Activated CD4-positive, alpha-beta T cell treated with anti-CD3 and anti-CD28 coated beads for 48 hours (primary cell): ENCODE measurements at places on chromosomes 5 and 9.

GRCh38 chr9:95139126-95139525, 178.4 kb downstream of the FANCC start:
- DNase-seq = no peak

DNA sequence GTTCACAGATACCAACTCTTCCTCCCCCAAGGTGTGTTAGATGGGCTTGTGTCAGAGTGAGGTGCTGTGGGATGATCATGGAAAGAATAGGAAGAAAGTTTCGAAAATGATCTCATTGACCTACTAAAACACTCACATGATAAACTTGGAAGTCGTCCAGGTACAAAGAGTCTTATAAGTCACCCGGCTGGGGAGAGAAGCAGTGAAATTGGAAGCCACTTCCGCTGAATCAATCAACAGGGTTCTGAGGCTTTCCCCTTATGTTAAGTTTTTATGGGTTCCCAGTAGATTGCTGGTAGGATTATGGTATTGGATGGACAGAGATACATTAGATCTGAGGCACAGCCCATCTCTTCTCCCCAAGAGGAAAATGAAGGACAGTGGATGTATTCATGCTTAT, 218.8 kb upstream of the MSX2 start:
- DNase-seq = no peak

GRCh38 chr9:68905129-68905528, 108.8 kb downstream of the PRKACG start:
- no peak for DNase-seq

DNA sequence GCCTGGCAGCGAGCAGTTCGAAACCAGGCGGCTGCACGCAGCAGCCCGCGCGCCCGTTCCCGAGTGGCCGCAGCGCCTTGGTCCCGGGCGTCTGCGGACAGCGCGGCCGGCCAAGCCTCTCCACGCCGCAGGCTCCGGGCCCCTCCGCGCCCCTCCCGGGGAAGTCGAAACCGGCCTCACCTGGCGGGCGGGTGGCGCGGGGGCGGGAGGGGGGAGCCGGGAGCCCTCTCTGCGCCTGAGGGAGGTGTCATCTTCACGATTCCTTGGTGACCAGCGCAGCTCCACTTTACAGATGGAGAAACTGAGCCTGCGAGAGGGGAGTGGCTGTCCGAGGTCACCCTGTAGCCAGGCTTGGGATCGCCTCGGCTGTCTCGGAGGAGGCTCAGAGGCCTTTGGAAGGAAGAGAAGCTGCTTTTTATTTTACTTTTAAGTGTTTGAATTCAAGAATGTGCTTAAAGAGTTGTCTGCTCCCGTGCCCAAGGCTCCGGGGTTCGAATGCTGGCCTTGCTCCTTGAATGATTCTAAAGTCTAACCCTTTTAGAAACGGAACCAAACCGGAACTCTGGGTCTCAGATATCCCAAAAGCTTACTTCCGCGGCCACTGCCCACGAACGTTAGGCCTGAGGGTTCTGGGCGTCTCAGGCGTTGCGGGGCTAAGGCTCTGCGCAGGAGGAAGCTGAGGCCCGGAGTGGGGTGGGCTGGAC, 662 bp downstream of the SUSD3 start:
- DNase-seq = no peak

GRCh38 chr5:39928709-39929108, 503.9 kb upstream of the DAB2 start:
- DNase-seq = no peak

DNA sequence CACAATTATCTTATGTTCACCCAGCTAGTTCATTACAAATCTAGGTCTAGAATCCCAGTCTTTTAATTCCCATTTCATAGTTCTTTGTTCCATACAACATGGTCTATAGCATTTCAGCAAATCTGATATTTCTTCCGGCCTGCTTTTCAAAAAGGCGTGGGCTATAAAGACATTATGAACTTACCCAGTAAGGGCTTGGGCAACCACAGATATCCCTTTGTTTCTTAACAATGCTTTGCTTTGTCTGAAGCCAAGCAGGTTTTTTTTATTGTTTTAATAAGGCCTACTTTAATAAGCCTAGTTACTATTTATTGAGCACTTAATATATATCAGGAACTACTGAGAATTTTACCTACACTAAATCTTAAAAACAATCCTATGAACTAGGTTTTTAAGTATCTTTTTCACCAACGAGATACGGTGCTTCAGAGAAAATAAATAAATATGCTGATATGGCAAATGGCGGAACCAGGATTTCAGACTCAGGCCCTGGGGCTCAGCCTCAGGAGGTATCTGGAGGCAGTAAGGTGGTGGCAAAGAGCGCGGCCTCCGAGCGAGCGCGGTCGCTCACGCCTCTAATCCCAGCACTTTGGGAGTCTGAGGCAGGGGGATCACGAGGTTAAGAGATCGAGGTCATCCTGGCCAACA, 29.7 kb downstream of the PCA3 start:
- no peak for DNase-seq

- DNase-seq = no peak
Measured at GRCh38 chr5:151027961-151028479, 7.6 kb downstream of the GPX3 start.

- peak; percentile 11 for DNase-seq
Measured at GRCh38 chr9:20314981-20315380, 307.3 kb downstream of the MLLT3 start.

GRCh38 chr5:122099060-122099790, 21.2 kb upstream of the LOX start:
- no peak for DNase-seq

- no peak for DNase-seq
Measured at GRCh38 chr9:100086097-100086635, 12.6 kb downstream of the ERP44 start.

DNA sequence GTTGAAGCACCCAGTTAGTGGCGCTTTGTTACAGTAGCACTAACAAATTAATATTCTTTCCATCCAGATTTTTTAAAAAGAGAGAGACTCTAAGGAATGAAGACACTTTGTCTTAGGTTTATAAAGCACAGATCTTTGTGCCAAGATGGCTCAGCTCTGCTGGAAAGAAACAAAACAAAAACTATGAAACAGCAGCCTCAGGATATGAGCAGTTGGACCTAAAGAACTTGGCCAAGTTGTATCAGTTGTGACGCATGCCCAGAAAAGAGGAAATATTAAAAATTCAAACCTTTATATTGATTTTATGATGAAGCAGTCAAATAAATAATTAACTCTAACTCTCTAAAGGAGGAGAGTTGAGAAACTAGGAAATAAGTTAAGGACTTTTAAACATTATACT, 427.2 kb downstream of the SPOCK1 start:
- DNase-seq = no peak

DNA sequence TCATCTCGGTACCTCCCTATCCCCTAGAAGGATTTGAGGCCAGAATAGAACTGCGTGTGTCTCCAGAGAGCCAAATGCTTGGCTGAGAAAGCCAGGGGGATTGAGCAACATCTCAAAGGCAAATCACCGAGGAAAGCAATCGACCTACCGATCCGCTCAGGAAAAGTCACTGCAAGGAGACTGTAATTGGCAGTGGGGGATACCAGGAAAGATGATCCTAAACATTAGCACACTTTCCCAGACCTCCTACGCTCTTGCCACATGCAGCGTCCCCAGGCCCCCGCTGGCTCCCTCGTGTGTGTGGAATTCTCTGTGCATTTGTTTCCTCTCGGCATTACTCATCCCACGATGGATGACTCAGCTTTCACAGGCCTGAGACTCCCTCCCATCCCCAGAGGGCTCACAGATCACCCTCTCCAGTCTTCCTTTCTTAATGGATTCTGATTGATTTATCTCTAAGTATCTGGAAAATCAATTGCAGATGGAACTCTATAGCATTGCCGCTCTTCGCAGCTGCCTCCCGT, 82.2 kb upstream of the ICE1 start:
- no peak for DNase-seq

GRCh38 chr9:131618071-131618479, 72.8 kb downstream of the PRRT1B start:
- DNase-seq = no peak

DNA sequence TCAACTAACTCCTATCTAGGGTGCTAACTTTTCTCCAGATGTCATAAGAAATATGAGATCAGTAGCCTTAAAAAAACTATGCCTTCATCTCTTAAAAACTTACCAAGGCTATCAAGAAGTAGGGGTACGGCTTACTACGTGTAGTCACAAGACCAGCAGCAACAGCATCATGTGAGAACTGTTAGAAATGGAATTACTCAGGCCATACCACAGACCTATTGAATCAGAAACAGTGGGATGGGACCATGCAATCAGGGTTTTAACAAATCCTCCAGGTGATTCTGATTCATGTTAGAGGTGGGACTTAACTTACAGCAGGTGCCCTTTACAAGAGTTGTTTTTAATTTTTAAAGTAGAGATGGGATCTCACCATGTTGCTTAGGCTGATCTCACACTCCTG, 4.6 kb downstream of the IFNE start:
- no peak for DNase-seq

- DNase-seq = no peak
Measured at GRCh38 chr9:92617195-92617813, 52.6 kb downstream of the IPPK start.

- no peak for DNase-seq
Measured at GRCh38 chr9:129410226-129410625, 210.7 kb downstream of the C9orf50 start.

- no peak for DNase-seq
Measured at GRCh38 chr9:98324801-98325200, 69.4 kb upstream of the TBC1D2 start.

DNA sequence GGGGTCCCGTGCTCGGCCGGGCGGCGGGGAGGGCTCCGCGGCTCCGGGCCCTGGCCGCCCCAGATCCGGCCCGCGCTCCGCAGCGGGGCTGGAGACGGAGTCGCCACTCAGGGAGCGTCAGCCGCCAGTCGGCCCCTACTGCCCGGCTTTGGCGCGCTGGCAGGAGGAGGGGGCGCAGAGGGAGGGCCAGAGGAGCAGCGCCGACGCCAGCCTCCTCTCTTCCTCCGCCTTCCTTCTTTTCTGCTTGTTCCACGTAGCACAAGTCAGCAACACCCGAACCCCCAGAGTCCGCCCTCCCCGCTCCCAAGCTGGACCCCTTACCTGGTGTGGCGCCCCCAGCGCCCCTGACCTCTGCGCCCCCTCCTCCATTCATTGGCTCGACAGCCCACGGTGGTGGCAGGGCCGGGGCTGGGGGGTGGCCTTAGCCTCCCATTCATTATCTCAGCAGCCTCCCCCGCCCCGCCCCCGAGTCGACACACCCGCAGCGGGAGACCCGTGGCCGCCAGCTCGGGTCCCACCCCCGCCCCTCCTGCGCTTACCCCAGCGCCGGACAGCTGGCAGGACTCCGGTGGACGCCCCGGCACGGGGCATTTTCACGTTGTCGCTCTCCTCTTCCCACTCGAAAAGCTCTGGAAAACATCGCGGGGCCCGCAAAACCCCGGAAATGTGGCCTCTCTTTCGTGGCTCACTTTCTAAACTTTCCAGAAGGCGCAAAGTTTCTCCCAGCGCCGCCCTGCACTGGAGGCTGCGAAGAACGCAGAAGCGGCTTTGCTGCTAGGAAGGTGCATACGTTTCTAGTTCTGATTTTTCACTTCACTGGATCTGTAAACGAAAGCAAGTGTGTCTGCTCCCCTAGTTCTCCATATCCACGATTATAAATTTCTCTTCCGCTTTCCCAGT, at the start of gene LPAR1:
Gene LPAR1 (minus strand): TSS at position 140 of the 900 bp plus-strand sequence. CDS start 66,353 bp downstream, outside the sequence.
- no peak for DNase-seq

- no peak for DNase-seq
Measured at GRCh38 chr9:117302487-117302886, 112.4 kb downstream of the ASTN2 start.

DNA sequence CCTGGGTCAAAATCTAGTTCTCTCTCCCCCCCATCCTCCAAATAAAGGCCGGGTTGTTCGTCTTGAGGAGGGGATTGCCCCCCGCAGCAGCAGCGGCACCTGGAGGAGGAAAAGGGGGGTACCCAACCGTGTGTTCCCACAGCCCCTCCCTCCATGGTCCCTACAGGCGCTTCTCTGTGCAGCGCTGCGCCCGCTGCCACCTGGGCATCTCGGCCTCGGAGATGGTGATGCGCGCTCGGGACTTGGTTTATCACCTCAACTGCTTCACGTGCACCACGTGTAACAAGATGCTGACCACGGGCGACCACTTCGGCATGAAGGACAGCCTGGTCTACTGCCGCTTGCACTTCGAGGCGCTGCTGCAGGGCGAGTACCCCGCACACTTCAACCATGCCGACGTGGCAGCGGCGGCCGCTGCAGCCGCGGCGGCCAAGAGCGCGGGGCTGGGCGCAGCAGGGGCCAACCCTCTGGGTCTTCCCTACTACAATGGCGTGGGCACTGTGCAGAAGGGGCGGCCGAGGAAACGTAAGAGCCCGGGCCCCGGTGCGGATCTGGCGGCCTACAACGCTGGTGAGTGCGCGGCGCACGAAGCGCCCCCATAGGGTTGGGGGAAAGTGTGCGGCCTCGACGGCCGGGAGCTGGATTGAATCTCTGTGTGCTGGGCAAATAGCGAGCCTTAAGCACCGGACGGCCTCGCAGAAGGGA, 3.5 kb downstream of the LHX2 start:
- DNase-seq = no peak

DNA sequence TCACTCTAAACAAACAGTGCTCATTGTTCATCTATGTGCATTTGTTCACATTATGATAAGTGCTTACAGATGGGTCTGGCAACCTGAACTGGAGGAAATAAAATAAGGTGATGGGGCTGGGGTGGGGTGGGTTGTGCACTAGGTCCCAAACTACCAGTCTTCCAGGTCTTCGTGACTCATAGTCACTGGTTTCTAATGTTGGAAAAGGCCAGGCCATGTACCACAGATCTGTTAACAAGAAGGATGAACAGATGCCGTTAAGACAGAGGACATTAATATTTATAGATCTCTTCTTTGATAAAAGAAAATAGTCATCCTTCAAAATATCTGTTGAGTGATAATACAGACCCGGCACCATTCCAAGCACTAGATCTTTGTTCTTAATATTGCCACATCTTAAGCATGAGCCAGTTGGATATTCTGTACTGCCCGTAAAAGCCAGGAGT, 71.4 kb upstream of the STARD4 start:
- DNase-seq = no peak

DNA sequence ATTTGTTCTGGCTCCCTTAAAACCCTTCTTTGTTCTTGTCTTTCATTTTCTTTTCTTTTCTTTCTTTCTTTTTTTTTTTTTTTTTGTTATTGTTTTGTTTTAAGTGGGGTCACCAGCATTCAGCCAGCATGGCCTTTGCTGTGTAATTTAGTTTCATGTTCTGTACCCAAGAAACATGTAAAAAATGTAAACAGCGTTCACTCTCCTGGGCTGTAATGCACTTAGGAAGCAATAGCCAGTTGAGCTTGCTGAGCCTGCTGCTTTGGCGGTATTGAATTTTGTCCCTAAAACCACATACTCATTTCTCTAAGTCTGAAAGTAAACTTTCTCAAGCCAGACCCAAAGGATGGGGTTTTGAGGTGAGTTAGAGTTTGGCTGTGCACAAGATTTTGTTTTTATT, 158.6 kb downstream of the PAPPA start:
- no peak for DNase-seq
